ENCODE measurements at places on chromosomes 5 and 9.
A peak's percentile ranks its signal among the peaks of the same experiment; 100 is the strongest.

DNA sequence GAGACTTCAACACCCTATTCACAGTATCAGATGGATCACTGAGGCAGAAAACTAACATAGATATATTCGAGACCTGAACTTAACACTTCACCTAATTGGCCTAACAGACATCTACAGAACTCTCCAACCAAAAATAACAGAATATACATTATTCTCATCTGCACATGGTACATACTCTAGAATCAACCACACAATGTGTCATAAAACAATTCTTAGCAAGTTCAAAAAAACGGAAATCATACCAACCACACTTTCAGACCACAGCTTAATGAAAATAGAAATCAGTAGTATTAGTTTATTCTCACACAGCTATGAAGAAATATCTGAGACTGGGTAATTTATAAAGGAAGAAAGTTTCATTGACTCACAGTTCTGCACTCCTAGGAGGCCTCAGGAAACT, 387.9 kb downstream of the DEPDC1B start:
- no peak for DNase-seq

- DNase-seq: no peak
These were observed 32.3 kb downstream of the ERCC6L2 start for GRCh38 chr9:95907794-95908193.

DNA sequence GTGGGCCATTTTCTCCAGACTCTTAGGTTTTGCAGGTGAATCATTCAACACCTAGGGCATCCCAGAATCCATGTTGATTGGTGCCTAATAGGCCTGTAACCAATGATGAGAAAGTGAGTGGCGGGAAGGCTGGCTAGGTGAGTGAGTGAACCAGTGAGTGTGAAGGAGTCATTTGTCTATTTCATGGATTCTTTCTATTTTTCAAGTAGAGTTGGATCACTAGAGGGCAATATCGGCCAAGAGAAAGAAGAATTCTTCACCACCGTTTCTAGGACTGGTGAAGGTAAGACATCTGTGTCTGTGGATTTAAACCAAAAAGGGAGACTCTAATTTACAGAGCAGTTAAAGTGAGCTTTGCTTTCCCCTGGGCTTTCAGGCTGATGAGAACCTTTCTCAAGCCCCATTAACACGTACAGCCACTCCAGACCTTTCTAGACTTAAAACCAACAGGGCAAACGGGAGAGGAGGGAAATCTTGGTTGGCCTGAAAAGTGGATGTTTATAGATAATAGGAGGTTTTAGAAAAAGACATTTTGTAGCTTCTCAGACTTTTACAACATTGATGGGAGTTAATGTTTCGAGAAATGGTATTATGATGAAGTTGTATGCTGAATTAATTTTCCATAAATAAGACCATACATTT, 114.3 kb upstream of the IL12B start:
- DNase-seq: peak; percentile 29

GRCh38 chr5:141657937-141658545, 6.8 kb upstream of the FCHSD1 start:
- no peak for DNase-seq

DNA sequence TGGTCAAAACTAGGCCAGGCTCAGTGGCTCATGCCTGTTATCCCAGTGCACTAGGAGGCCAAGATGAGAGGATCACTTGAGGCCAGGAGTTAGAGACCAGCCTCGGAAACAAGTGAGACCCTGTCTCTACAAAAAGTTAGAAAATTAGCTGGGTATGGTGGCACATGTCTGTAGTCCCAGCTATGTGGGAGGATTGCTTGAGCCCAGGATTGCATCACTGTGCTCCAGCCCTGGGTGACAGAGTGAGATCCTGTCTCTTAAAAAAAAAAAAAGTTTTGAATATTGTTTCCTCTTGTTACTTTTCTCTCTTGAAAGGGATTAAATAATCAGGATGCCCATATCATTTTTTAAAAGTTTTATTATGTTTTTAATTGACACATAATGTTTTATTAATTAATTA, 7.6 kb downstream of the ARHGEF37 start:
- DNase-seq: no peak

DNA sequence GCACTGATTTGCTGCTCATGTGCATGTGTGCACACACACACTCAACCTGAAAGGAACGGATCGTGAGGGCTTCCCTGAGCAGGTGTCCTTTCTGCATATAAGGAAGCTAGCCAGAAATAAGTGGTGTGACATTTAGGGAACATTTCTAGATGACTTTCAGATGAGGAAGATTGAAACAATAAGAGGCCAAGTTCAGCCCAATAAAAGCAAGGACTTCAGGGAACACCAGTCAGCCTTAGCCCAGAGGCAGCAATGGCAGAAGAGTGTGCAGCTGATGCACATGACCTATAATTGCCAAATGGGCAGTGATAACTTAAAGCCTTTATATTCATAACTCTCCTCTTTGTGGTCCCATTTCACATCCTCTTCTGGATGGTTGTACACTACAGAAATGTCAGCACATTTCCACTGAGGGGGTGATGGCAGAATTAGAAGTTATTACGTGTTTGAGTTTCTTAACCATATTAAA, 255.5 kb downstream of the TRIM32 start:
- DNase-seq: no peak

DNA sequence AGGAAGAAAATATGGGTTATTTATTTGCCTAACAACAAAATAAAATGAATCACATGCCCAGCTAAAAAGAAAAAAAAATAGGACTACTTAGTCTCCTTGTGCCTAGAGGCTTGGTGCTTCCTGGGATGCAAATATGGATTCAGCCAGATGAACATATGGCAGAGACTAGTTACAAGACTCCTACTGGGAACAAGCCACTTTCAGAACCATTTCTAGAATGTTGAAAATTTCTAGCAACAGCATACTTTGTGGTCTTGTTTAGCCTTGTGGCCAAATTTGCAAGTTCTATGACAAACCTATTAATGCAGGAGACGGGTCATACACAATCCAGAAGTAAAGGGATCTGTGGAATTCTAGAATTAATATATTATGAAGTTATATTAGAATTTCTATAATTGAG, 198.7 kb downstream of the CHSY3 start:
- DNase-seq: no peak

GRCh38 chr9:134666208-134666607, 24.6 kb downstream of the COL5A1 start:
- no peak for DNase-seq

DNA sequence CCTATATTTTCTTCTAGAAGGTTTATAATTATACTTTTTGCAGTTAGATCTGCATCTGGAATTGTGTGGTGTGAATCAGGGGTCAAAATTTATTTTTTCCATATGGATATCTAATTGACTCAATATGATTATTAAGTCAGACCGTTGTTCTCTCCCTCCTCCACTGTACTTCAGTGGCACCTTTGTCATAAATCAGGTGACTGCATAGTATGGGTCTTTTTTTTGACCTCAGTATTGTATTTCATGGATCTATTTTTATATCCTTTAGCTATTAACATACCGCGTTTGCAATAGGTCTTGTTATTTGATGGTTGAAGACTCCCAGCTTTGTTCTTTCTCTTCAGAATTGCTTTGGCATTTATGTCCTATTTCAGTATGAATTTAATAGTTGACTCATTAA, 107.4 kb downstream of the BOD1 start:
- no peak for DNase-seq

- DNase-seq: no peak
These were observed 4.8 kb upstream of the C5orf47 start for GRCh38 chr5:173984218-173984617.

DNA sequence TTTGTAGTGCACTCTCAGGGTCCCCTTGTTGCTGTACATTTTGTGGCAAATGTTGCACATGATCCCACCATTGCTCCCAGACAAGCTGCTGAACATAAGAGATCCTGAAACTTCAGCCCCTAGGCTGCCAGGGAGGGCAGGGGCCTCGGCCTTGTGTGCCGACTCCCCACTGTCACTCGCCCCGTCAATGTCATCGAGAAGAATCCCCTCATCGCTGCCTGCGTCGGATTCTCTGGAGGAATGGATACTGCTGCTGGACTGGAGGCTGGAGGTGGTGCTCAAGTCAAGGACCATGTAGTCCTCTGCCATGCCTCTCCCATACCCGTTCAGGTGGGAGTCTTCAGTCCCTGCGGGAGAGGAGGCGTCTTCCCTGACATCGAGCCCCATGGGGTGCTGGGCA, 451.3 kb downstream of the BNC2 start:
- DNase-seq: no peak

GRCh38 chr5:116824751-116825438, 250.3 kb upstream of the SEMA6A start:
- no peak for DNase-seq

- DNase-seq: no peak
These were observed 6.6 kb downstream of the DTWD2 start for GRCh38 chr5:118981783-118982182.

- no peak for DNase-seq
These were observed 71.0 kb upstream of the TARS1 start for GRCh38 chr5:33369485-33370465.

DNA sequence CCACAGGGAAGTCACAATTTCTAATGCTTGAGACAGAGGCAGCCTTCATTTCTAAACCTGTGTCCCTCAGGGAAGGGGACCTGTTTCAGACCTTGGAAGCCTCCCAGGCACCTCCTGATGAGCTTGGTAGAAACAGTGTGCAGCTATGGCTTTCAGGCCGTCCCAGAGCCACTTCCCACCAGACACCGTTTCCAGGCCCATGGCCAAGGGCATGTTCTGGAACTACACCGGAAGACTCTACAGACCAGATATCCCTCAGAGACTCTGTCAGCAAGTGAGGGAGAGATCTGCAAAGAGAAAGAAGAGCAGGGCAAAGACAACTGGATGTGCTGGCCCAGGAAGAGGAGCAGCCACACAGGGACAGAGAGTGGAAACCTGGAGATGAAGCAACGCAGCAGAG, 82.2 kb upstream of the HSPA9 start:
- no peak for DNase-seq

GRCh38 chr9:83596899-83597504, 25.9 kb upstream of the IDNK start:
- no peak for DNase-seq

DNA sequence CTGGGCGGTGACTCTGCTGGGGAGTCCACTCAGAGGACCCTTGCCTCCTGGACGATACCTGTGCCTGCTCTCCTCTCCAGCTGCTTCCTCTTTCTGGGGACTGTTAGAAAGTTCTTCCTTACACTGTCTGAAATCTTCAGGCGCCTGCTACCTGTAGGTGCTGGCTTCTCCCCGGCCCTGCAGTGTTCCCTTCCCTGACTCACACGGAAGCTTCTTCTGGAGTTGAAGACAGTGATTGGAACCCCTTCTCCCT, 562 bp downstream of the GSN start:
- no peak for DNase-seq

DNA sequence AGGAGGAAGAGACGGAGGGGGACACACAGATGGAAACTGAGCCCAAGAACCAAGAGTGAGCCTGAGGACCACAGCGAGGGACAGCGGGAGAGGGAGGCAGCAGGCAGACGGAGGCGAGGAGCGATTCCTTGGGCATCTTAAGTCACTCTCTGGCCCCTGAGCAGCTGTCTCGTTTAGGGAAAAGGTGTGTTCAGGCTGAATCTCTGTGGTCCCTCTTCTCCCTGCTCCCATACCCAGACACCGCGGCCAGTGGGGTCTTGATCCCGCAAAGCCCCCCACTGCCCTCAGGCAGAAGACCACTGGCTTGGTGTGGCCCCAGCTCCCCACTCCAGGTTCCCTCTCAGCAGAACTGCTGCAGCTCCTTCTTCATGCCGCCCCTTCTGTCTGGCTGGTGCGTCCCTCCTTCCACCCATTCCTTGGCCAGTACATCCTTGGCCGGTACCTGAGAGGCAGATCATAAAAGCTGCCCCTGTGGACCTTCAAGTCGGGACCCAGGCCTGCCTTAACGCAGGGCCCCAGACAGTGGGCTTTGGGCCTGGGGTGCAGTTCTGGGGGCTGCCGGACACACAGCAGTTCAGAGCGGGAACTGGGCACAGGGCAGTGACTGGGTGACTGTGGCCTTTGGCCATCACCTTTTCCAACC, 5.8 kb upstream of the RALGDS start:
- no peak for DNase-seq

- DNase-seq: no peak
These were observed 6.4 kb upstream of the MSX2 start for GRCh38 chr5:174717826-174718455.

GRCh38 chr5:139642213-139642612, 5.9 kb upstream of the CXXC5 start:
- no peak for DNase-seq

DNA sequence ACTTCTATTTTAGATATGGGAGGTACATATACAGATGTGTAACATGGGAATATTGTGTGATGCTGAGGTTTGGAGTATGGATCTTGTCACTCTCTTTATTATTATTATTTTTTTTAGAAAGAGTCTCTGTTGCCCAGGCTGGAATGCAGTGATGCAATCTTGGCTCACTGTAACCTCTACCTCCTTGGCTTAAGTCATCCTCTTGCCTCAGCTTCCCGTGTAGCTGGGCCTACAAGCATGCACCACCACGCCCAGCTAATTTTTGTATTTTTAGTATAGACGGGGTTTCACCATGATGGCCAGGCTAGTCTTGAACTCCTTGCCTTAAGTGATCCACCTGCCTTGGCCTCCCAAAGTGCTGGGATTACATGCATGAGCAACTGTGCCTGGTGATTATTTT, 138.4 kb upstream of the SLC28A3 start:
- no peak for DNase-seq

DNA sequence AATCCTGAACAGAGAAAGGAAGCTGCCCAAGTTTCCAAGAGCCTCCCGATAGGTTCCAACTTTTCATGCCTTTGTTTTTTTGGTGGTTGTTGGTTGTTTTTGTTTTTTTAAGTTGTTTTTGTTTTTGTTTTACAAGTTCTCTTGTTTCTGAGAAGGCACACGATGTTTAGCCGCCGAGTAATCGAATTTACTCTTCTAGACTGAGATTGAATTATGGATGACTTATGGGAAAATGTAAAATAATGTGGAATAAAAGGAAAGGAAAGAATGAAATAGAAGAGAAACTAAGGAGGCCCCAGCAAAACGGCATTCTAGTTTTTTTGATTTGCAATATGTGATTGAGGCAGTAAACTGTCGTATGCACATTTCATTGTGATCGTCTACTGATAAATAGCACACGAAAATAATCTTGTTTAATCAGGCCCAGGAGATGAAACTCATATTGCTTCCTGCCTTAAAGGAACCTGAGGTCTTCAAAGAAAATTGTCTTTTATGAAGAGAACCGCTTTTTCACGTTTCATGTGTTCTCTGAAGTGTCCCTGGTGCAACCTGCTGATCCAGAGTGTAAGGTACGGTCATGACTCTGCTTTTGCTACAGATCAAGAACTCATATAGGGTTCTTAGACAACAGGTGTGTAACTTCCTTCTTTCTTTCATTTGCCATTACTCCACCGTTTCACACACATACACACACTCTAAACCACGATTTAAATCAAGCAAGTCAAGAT, 1.3 kb upstream of the GNAQ start:
- no peak for DNase-seq

DNA sequence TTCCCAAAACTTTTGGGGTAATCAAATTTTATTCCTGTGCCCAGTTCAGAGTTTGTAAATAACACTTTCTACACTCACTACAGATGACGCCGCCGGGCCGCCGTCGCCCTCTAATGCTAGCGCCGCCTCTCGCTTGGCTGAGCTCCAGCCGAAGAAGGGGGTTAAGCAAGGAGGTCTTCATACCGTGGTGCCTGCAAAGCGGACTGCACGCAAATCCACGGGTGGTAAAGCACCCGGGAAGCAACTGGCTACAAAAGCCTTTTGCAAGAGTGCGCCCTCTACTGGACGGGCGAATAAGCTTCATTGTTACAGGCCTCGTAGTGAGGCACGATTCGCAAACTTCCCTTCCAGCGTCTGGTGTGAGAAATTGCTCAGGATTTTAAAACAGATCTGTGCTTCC, 280.4 kb downstream of the MEF2C start:
- no peak for DNase-seq

All from NCI-H1436 treated with DMSO at 0.1 percent for 48 hours (cell line).